ENCODE measurements at places on chromosomes 7 and 10.

GRCh38 chr7:79709574-79710409, 256.3 kb upstream of the MAGI2 start:
- DNase-seq: no peak

- no peak for DNase-seq
Observed at GRCh38 chr10:45456822-45457221, 82.8 kb downstream of the ALOX5 start.

GRCh38 chr7:155395176-155395797, 62.6 kb upstream of the EN2 start:
- DNase-seq: no peak

- DNase-seq: no peak
Observed at GRCh38 chr7:141991140-141991539, 4.5 kb upstream of the MGAM start.
